Activated T-cell treated with anti-CD3 and anti-CD28 coated beads, Interleukin-2, amount 50 U/mL, for 1 hour (primary cell): ENCODE measurements at places on chromosomes 16 and 17.

GRCh38 chr17:81849457-81849856, 10.9 kb downstream of the P4HB start:
- DNase-seq = no peak

- DNase-seq = no peak
These were observed 7.7 kb downstream of the HAPSTR1 start for GRCh38 chr16:9099131-9099625.

- DNase-seq = no peak
These were observed 35.5 kb downstream of the PIPOX start for GRCh38 chr17:29078183-29079045.

GRCh38 chr16:85652431-85653221, 36.1 kb downstream of the GINS2 start:
- no peak for DNase-seq

DNA sequence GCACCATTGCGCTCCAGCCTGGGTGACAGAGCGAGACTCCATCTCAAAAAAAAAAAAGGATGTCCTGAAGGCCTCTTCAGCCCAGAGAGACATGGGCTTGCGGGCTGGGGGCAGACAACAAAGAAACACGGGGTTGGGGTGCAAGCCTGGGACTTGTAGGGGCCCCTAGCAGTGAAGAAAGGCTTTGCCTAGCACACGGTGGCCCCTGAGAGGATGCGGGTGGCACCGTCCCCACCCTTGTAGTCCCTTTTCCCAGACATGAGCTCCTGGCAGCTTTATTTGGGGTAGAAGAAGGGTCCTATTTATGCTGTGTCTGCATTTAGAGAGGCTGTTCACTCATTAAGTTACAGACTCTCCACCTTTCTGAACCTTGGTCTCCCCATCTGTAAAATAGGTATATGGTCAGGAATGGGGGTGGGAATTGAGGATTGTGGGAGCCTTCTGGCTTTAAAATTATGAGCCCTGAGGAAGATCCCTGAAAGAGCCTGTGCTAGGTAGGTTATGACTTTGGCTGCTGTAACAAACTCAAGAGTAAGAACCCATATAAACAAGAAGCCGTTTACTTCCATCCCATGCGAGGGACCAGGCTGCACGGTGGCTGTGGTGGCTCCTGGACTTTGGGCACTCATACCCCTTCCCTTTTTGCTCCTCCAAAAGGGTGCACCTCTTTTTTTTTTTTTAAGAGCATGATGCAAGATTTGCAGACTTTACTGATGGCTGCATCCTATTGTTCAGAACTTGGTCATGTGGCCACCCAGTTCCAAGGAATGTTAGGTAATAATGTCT, 20.6 kb upstream of the ADGRG1 start:
- DNase-seq = no peak

GRCh38 chr17:63120406-63120805, 154.4 kb downstream of the TANC2 start:
- DNase-seq = no peak

GRCh38 chr16:12758031-12758669, 45.5 kb downstream of the CPPED1 start:
- DNase-seq = no peak

DNA sequence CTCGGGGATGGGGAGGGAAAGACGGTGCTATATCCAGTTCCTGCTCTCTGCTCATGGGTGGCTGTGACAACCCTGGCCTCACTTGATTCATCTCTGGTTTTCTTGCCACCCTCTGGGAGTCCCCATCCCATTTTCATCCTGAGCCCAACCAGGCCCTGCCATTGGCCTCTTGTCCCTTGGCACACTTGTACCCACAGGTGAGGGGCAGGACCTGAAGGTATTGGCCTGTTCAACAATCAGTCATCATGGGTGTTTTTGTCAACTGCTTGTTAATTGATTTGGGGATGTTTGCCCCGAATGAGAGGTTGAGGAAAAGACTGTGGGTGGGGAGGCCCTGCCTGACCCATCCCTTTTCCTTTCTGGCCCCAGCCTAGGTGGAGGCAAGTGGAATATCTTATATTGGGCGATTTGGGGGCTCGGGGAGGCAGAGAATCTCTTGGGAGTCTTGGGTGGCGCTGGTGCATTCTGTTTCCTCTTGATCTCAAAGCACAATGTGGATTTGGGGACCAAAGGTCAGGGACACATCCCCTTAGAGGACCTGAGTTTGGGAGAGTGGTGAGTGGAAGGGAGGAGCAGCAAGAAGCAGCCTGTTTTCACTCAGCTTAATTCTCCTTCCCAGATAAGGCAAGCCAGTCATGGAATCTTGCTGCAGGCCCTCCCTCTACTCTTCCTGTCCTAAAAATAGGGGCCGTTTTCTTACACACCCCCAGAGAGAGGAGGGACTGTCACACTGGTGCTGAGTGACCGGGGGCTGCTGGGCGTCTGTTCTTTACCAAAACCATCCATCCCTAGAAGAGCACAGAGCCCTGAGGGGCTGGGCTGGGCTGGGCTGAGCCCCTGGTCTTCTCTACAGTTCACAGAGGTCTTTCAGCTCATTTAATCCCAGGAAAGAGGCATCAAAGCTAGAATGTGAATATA, 4.8 kb upstream of the LASP1NB start:
- no peak for DNase-seq

GRCh38 chr16:20901068-20901435, 481 bp downstream of the LYRM1 start:
- DNase-seq = no peak

DNA sequence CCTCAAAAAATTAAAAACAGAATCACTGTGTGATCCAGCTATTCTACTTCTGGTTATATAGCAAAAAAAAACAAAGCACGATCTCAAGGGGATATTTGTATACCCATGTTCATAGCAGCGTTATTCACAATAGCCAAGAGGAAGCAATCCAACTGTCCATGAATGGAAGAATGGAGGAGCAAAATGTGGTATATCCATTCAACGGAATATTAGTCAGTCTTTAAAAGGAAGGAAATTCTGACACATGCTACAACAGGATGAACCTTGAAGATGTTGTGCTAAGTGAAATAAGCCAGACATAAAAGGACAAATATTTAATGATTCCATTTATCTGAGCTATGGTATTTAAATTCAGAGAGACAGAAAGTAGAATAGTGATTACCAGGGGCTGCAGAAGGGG, 4.6 kb upstream of the NOL11 start:
- no peak for DNase-seq

DNA sequence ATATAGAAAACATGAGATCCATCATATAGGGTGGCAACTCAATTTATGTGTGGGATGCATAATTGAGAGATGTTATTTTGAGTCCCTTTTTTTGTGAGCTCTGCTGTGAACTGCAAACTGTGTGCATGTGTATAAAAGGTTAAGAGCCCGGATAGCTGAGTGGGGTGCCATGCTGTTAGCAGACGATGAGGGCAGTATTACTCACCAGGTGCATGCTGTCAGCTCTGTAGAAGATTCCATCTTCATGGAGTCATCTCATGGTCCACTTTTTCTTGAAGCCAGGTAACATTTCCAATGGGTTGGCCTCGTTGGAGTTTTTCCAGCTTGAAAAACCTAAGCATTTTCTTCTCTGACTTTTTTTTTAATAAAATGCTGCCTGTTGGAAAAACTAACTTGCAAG, 43.0 kb upstream of the RHBDL3 start:
- DNase-seq = no peak

- no peak for DNase-seq
These were observed 10.2 kb upstream of the ZNF18 start for GRCh38 chr17:12007466-12007865.

DNA sequence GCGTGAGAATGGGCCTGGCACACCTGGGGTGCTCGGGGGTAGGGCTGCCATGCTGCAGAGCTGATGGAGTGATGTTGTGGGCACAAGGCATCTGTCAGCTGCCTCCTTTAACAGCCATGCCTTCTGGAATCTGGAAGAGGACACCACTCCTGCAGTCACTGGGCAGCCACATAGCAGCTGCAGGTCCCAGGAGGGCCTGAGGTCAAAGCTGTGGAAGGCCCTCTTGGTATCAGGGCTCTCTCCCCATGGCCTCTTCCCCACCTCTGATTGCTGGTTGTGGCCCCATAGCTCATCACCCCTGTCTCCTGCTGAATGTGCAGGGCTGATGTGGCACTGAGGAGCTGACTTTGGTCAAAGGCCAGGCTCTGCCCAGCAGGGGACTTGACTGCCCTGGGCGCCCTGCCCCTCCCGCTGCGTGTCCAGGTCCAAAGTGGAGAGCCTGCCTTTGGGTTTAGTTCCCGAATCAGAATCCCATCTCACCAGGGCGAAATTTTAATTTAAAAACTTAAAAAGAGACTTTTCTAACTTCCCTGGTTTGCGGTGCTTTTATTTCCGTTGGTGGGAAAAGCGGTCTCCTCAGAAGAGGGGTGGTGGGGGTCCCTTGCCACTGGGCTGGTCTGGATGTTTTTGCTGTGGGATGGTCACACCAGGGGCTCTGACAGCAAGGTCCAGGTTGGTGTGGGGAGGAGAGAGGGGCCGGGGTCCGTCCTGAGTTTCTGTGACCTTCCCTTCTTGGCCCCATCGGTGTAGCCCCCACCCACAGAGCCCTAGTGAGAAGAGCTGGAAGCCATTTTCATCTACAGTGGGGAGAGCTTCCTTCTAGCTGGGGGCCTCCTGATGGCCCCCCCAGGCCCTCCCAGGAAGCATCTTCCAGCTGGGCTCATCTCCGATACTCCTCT, 5.9 kb downstream of the UBALD2 start:
- no peak for DNase-seq

GRCh38 chr17:2770129-2770528, 20.7 kb upstream of the CCDC92B start:
- DNase-seq = no peak

GRCh38 chr17:56690441-56691291, 97.2 kb downstream of the NOG start:
- DNase-seq = no peak

- DNase-seq = no peak
These were observed 17.5 kb downstream of the MARCHF10 start for GRCh38 chr17:62790564-62790986.

- DNase-seq = no peak
These were observed 33.7 kb upstream of the CDH15 start for GRCh38 chr16:89137666-89138512.

DNA sequence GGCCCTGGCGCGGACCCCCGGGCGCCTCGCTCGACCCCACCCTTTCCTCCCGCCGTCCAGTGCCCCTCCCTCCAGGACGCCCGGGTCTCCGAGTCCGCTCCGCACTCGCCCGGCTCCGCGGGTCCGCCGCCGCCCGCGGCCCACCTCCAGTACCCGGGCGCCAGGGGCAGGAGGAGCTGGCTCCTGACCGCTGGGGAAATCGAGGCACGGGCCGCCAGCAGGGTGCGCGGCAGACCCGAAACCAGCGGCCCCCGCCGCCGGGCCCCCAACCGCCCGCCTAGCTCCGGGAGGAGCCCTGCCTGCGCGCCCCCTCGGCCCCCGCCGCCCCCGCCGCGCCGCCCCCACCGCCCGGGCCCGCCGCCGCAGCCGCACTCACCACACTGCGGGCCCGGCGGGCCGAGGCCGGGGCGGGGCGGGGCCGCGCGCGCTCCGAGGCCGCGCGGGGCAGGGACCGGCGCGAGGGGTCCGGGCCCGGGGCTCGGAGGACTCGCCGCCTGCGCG, 333 bp downstream of the MAFG start:
- DNase-seq = no peak

- DNase-seq = no peak
These were observed 73.9 kb downstream of the RPGRIP1L start for GRCh38 chr16:53629607-53630312.

DNA sequence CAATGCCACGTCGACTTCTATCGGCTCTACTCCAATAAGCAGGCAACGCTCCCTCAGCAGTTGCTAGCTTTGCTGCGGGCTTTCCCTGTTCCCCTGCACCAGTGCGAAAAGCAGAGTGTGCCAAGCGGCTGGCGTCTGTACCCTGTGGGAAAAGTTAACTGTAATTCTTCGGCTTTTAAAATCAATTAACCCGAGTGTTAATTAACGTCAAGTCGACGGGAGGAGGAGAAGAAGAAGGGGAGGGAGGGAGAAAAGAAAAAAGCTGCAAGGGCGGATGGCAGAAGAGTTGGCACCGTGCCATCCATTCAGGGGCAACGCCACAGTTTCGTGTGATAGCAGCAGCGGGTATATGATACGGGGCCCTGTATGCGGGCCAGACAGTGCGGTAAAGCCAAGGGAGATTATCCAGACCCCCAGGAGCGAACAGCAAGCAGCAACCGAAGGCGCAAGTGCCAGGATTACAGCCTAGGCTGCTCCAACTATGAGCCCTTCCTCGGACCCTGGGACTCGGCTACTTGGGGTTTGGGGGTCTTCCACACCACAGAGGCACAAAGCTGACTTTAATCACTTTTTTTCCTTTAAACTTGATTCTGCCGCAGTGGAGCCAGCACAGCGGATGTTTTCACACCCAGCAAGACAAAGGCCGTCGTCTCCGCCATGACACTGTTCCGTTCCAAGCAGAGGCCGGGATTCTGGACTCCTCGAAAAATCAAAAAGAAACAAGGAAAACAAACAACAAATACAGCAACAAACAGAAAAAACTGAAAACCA, 253.8 kb upstream of the PMFBP1 start:
- DNase-seq = no peak

GRCh38 chr17:66487981-66488468, 185.6 kb downstream of the PRKCA start:
- DNase-seq = no peak

GRCh38 chr16:54341892-54342776, 55.5 kb upstream of the IRX3 start:
- no peak for DNase-seq

- DNase-seq = no peak
These were observed 720 bp upstream of the BCKDK start for GRCh38 chr16:31107465-31107867.

DNA sequence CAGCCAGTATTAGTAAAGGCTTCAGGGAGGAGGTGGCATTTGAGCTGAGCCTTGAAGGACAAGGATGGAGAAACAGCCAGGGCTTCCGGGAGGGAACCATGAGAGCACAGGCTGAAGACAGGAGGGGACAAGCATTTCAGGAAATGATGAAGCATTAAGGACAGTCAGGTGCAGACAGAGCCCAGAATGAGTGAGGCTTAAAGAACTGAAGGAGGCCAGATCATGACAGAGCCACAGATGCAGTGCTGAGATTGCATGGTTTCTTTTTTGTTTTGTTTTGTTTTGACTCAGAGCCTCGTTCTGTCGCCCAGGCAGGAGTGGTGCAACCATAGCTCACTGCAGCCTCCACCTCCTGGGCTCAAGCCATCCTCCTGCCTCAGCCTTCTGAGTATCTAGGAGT, 211.5 kb downstream of the SOX9 start:
- DNase-seq = no peak

DNA sequence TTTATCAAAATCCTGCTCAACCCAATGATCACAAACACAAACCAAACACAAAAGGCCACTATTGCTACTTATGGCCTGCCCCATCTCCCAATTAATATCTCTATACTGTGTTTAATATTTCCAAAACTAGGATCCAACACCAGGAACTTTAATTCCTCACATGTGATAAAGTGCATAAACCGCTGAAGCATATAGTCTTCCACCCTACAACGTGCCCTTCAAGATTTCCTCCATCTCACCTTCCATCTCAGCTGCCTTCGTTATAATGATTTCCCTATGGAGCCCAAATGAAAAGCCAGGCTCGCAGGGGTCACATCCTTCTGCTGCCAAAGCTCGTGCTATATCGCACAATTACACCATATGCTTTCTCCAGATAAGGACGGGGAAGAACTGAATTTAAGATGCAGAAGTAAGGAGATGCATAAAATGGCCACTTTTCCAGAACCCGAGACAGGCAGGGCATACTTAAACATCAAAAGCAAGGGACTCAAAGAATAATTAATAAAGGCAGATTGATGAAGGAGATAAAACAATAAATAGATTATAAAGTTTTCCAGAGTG, 1.8 kb downstream of the MYH10 start:
- no peak for DNase-seq
